NCI-H1092 (cell line): ENCODE measurements at places on chromosomes 5 and 9.
A peak's percentile ranks its signal among the peaks of the same experiment; 100 is the strongest.

DNA sequence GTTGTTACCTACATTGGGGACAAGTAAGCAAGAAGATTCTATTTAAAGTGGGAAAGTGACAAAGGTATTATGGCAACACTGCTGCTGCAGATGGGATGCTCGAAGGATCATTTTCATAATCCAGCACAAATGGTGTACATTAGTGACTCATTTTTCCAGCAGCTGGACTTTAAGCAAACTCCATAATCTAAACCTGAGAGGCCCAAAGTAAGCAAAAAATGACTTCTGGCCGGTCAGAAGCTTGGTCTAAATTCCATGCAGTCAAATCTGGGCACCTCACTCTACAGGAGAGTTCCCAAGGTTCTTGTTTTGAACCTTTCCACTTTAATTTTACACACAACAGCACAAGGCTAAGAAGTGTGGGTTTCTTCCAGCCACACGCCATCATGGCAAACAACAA is 43.6 kb upstream of the TRAF1 start:
- DNase-seq, result no peak

GRCh38 chr5:91556-92263 is at the start of gene PLEKHG4B:
Gene PLEKHG4B, plus strand, starts transcription at chr5:92168. Its CDS starts 64 bp downstream, at chr5:92232.
- DNase-seq, result peak; percentile 70

DNA sequence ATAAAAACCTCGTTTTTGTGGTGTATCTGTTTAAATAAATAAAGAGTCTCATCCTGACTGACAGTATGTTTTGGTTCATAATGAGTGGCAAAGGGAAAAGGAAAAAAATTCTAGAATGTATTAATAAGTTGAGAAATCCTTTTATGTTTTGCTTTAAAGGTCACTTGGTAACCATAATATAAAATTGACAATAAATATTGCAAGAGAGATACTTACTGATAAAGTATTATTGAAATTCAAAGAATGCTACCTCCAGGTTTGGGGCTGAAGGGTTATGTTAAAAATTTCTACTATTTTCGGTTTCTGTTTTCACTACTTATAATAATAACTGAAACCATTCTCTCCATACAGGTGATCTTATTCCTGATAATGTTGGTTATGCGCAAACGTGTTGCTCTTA is 85.4 kb upstream of the FSD1L start:
- no peak for DNase-seq

GRCh38 chr5:36301858-36302603 is at the start of gene RANBP3L:
Gene RANBP3L, minus strand, starts transcription at chr5:36301902. Its CDS starts 486 bp downstream, at chr5:36301416.
- DNase-seq, result no peak

DNA sequence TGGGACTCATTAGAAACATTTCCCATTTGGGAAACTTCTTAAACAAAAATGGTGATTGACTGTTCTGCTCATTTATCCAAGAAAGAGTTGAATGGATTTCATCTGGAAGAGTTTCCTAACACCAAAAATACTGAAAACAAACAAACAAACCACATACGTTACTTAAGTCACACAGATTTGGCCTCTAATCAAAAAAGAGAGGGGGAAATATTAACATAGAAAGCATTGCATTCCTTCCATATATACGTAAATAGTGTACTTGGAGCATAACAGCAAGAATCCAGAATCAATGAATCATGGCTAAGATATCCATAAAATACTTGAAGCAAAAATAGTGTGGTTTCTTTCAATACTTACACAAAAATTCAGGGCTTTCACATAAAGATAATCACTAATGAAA is 189.8 kb upstream of the MAP3K1 start:
- DNase-seq, result no peak

GRCh38 chr5:14749579-14750101 is 85.1 kb downstream of the OTULIN start:
- DNase-seq, result no peak

GRCh38 chr9:110095776-110096175 is 112.2 kb downstream of the C9orf152 start:
- no peak for DNase-seq

- DNase-seq, result no peak
These were observed 7.5 kb downstream of the NDST1 start for GRCh38 chr5:150515446-150515845.

- no peak for DNase-seq
These were observed 200.1 kb downstream of the GADD45G start for GRCh38 chr9:89804766-89805531.

DNA sequence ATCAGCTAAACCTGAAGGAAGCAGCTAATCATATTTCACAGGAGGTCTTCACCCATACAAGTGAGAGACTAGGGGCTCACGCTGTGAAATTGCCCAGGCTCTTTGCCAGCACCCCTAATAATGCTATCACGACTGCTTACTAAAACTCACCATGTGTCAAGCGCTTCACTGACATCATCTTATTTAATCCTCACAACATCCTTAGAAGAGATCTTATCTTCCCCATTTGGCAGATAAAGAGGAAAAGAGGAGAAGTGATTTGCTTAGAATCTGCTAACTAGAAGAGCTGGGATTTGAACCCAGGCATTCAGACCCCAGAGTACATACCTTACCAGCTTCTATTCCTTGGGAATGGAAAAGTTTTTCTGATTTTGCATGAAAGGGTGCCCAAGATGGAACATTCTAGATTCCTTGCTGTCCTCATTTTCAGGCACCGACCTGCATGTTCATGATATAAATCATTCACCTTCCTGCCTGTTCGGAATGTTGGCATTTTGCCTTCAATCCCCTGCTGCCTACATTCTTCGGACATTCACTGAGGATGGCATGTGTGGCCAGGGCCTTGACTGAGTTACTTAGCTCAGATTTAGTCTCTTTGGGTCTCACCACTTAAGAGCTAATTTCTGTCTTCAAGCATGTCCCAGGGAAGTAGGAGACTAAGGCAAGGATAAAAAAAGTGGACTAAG is 88.1 kb downstream of the SH3TC2 start:
- DNase-seq, result no peak

- DNase-seq, result no peak
These were observed 5.9 kb upstream of the MELK start for GRCh38 chr9:36566813-36567221.

DNA sequence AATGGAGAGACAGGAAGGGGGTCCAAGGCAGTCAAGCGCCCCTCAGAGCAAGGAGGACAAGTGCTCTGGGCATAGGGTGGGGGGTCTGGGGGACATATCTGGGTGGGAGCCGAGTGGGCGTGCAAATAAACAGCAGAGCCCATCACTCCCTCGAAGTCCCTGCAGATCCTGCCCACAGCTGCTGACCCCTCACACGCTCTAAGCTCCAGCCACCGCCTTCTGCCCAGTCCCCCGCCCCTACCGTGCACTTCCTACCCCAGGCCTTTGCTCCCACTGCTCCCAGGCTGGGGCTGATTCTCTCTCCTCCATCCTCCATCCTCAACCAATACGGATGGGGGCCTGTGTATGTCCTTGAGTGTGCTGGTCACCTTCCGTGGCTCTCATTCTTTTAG is 16.9 kb upstream of the ALDH1B1 start:
- no peak for DNase-seq

- no peak for DNase-seq
These were observed 11.2 kb downstream of the IRF1 start for GRCh38 chr5:132479111-132479951.

DNA sequence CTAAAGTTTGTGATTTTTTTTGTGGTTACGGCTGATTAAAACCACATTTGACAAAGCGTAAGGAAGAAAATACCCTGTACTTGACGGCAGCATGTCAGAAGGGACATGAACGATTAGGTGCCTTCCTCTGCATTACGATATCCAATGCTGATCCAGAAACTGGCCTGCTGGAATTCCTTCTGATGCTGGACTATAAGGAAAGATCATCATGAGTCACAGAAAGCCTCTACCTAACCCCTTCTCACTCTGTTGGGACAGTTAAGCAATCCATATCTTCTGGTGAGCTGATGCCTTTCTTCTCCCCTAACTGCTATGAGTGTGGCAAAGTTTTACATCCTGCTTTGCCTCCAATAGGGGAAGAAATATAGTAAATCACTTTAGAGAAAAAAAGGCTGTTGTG is 78.4 kb upstream of the PAPPA start:
- DNase-seq, result no peak

DNA sequence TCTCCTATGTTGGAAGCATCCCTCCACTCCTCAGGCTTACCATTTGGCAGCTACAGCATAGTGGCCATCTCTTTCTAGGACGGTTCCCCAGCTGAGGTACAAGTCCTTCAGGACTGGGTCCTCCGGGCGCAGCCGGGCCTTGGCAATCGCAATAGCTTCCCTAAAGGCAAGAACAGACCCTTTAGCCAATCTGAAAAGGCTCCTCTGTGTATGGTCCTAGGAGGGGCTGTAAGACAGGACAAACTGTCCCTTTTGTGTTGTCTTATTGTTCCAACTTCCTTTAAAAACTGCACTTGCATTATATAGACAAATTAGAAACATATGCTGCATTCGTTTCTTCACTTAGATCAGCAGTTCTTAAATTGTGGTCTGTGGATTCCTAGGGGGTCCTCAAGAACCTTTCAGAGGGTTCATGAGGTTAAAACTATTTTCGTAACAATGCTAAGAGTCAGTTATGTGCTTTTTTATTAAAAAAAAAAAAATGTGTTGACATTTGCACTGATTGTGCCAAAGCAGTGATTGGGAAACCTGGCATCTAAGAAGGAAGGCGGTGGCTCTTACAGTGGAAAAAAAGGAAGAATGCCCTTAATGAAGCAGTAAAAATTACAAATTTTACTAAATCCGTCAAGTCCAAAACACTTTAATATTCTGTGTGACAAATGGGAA is 38.7 kb downstream of the GEMIN5 start:
- no peak for DNase-seq

GRCh38 chr5:122419142-122419894 is 107.3 kb downstream of the SNCAIP start:
- DNase-seq, result no peak

DNA sequence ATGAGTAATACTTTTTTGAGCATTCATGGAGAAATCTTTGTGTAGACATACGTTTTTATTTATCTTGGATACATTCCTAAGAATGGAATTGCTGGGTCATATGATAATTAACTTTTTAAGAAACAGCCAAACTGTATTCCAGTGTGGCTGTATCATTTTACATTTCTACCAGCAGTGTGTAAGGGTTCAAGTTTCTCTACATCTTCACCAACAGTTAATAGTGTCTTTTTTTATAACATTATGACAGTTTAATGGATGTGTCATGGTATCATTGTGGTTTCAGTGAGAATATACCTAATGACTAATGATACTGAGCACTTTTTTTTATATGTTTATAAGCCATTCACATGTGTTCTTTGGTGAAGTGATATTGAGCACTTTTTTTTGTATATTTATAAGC is 52.4 kb downstream of the NIPBL start:
- DNase-seq, result no peak

GRCh38 chr5:68593211-68593671 is 377.7 kb downstream of the PIK3R1 start:
- no peak for DNase-seq

DNA sequence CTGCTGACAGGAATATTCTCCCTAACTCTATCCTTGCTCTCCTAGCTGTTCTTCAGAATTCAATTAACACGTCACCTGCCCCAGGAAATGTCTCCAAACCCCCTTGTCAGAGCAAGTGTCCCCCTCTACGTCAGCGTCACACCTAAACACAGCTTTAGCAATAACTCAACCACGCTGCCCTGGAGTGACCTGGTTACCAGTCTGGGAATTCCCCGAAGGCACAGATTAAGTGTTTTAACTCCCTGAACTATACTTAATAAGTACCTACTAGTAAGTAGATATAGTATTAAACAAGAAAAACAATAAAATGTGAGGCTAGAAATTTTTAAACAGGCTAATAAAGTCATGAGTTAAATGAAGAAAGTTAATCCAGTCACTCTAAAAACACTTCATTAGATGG is 78.4 kb downstream of the FANCC start:
- DNase-seq, result no peak

GRCh38 chr5:148826053-148826738 is at the start of gene ADRB2:
Gene ADRB2, plus strand, starts transcription at chr5:148826611. Its CDS starts 221 bp downstream, at chr5:148826832.
- peak; percentile 12 for DNase-seq

DNA sequence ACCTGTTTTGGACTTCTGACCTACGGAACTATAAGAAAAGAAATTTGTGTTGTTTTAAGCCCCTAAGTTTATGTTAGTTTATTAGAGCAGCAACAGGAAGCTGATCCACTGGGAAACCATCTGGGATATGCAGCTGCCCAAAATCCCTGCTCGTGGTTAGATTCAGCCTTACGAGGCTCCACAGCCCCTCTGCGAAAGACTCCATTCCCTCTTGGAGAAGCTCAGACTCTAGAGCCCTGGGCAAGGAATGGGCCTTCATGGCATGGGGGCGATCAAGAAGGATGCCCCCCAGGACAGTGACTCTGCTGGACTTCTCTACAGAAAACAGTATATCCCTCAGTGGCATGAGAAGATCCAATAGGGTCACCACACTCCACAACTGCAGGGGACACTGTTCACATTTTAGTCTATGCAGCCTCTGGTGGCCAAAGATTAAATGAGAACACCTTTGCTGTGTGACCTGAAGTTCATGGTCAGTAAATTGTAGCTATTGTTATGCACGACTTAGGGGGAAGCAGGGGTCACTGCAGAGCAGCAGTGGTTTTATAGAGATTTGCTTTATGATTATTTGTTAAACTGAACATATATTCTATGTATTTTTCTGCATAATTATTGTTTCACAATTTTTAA is 21.1 kb downstream of the IRF1 start:
- DNase-seq, result no peak

DNA sequence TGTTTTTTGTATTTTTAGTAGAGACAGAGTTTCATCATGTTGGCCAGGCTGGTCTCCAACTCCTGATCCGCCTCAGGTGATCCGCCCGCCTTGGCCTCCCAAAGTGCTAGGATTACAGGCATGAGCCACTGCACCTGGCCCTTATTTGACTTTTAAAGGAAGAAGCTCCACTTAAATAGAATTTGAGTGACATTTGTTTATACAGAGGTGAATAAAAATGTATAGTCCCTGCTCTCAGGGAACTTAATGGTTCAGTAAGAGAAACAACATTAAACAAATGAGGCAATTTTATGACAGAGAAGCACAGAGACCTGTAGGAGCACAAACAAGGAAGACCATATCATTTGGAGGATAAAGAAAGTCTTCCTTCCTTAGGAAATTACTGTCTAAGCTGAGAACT is 65.7 kb downstream of the C9orf152 start:
- DNase-seq, result no peak

DNA sequence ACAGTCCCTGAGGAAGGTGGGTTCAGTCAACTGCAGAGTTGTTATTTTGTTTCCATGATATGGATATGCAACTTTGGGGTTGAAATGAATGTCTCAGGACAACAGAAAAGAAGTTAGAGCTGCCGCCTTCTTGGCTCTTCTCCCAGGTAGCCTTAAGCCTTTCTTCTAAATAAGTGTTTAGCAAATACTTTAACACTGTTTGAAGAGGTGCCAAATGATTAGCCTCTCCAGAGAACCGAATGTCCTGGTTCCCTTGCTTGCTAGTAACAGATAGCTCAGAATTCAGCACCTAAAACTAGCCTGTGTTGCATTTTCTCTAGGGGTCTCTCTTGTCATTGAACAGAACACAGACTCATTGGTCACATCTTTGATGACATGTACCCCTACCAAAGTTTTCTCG is 127.7 kb upstream of the PIK3R1 start:
- no peak for DNase-seq

DNA sequence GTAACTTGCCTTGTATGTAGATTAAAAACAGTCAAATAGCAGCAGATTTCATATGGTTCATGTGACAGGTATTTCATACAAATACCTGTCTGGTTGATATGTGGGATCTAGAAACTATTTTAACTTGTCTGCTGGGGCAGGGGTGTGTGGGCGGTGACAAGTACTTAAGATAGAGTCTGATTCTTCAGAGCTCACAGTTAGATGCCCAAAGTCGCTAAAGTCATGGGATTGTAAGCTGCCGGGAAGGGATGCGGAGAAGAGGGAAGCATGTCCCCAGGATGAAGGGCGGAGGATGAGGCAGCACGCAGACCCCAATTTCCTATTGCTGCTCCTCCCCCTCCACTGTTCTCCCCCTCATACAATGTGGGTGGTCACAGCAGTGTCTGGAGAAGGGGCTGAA is 13.3 kb downstream of the ANXA6 start:
- DNase-seq, result no peak
